ENCODE measurements at places on chromosomes 11 and 22. TPM values are rescaled to one million over a fixed set of nuclear protein-coding genes. Genes with fewer than 3 reads are reported as not detected.
A peak's percentile ranks its signal among the peaks of the same experiment; 100 is the strongest.

The NDUFS8 gene
- total RNA-seq = 189 TPM

- H3K4me3 ChIP-seq = no peak overlapping the region
- H3K4me1 ChIP-seq = peaks cover 25% of the 10 kb centered on the region
- peaks cover 20% of the 10 kb centered on the region for H3K36me3 ChIP-seq
- H3K27ac ChIP-seq = no peak overlapping the region
- no peaks in the 10 kb centered on the region for H3K27me3 ChIP-seq
- no peak for DNase-seq
Measured at GRCh38 chr22:38867124-38867455, 4.9 kb downstream of the CBX6 start.

DNA sequence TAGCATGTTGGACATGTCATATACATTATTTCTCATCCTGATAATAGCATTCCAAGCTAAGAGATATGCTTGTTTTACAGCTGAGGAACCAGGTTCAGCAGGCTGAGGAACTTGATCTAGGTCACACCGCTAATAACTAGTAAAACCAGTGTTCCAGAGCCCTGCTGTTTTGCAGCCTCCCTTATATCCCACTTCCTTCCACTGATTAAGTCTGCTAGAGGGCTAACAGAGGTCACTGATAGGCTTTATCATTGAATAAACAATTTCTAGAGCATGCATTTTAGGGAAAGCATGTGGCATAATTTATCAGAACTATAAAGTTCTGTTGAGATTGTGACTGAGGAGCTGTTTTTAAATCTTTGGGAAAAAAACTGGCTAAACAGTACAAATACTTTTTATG, 54.0 kb downstream of the UVRAG start:
- no peaks in the 10 kb centered on the region for H3K27me3 ChIP-seq
- no peak for DNase-seq
- H3K4me1 ChIP-seq = no peaks in the 10 kb centered on the region
- no peaks in the 10 kb centered on the region for H3K36me3 ChIP-seq

- no peaks in the 10 kb centered on the region for H3K36me3 ChIP-seq
- no peak overlapping the region for H3K4me3 ChIP-seq
- H3K4me1 ChIP-seq = peaks cover 25% of the 10 kb centered on the region
- no peaks in the 10 kb centered on the region for H3K27me3 ChIP-seq
- no peak for DNase-seq
Measured at GRCh38 chr11:48101044-48101733, 115.4 kb upstream of the OR4B1 start.

- H3K27ac ChIP-seq = no peak overlapping the region
- H3K4me1 ChIP-seq = no peaks in the 10 kb centered on the region
- no peaks in the 10 kb centered on the region for H3K36me3 ChIP-seq
- no peaks in the 10 kb centered on the region for H3K27me3 ChIP-seq
Measured at GRCh38 chr11:63551091-63551888, 11.9 kb downstream of the PLAAT2 start.

DNA sequence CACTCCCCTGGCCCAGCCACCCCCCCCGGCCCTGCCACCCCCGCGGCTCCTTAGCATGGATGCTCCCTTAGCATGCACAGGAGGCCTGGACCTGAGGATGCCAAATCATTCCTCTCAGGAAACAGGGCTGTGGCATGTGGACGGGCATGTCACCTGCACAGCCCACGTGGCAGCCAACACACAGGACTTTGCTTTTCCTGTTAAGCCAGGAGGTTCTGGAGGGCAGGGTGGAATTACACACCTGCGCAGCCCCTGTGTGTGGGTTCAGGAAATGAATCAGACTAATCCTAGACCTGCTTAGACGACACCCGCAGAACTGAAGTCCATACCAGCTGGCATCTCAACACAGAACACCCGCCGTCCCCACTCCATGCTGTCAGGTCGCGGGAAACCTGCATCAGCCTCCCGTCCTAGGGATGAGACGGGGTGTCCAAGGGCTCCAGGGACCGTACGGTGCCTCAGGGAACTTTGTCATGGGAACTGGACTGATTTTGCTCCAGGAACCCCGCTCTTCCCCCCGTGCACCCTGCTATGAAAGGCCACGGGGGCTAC, 10.2 kb downstream of the CERK start:
- H3K4me3 ChIP-seq = no peak overlapping the region
- DNase-seq = no peak
- peaks cover 14% of the 10 kb centered on the region for H3K4me1 ChIP-seq
- no peaks in the 10 kb centered on the region for H3K36me3 ChIP-seq
- no peaks in the 10 kb centered on the region for H3K27me3 ChIP-seq

GRCh38 chr11:118084656-118085055, 2.1 kb downstream of the SMIM35 start:
- peaks cover 3% of the 10 kb centered on the region for H3K27me3 ChIP-seq
- DNase-seq = no peak
- no peaks in the 10 kb centered on the region for H3K4me1 ChIP-seq
- no peaks in the 10 kb centered on the region for H3K36me3 ChIP-seq
- H3K4me3 ChIP-seq = no peak overlapping the region

The BLID gene
- total RNA-seq = 8.9 TPM

DNA sequence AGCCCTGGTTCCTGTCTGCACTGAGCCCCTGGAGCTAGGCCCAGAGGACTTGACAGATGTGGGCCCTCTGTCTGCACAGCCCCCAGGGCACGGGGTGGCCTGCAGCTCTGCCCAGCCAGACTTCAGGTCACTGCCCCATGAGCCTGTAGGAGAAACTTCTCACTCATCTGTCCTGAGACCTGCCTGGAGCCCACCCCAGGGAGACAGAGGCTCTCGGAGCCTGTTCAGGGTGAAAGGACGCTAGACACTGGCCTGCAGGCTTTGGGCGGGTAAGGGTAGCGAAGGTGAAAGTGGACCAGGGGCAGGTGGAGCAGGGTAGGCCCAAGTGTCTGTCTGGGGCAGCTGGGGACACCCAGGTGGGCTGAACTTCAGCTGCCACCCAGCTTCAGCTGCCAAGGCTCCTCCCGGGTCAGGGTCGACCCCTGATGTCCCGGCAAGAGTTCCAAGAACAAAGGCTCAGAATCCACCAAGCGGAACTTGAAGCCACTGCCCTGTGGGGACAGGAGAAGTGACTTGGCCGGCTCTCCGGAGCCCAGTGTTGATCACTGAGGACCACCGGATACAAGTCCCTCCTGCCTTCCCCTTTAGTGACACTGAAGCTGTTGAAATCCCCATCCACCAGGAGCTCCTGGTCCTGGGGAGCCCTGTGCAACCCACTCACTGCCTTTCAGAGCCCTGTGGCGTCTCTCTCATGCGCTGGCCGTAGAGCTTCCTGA, 90.3 kb downstream of the KCNQ1 start:
- H3K27ac ChIP-seq = peak overlapping the region; percentile 97
- H3K4me1 ChIP-seq = peaks cover 24% of the 10 kb centered on the region
- no peaks in the 10 kb centered on the region for H3K36me3 ChIP-seq
- no peak for DNase-seq
- H3K4me3 ChIP-seq = no peak overlapping the region

The ESAM gene
- 6.1 TPM for total RNA-seq

GRCh38 chr22:45216133-45217003, 24.3 kb downstream of the KIAA0930 start:
- H3K36me3 ChIP-seq = no peaks in the 10 kb centered on the region
- no peaks in the 10 kb centered on the region for H3K4me1 ChIP-seq
- no peak overlapping the region for H3K27ac ChIP-seq
- no peak for DNase-seq
- H3K27me3 ChIP-seq = no peaks in the 10 kb centered on the region

The ATG16L2 gene
- total RNA-seq = 15.2 TPM

GRCh38 chr11:1641096-1641495, 11.5 kb downstream of the KRTAP5-5 start:
- DNase-seq = no peak
- H3K27me3 ChIP-seq = no peaks in the 10 kb centered on the region
- no peak overlapping the region for H3K27ac ChIP-seq
- H3K4me3 ChIP-seq = no peak overlapping the region

The CNIH2 gene
- 1.3 TPM for total RNA-seq

- H3K36me3 ChIP-seq = peaks cover 10% of the 10 kb centered on the region
- H3K4me3 ChIP-seq = no peak overlapping the region
- DNase-seq = no peak
- no peak overlapping the region for H3K27ac ChIP-seq
- H3K4me1 ChIP-seq = peaks cover 19% of the 10 kb centered on the region
Measured at GRCh38 chr11:67274768-67275605, 8.7 kb downstream of the GRK2 start.

The RBX1 gene
- 51.2 TPM for total RNA-seq

GRCh38 chr11:128707681-128708080, 13.8 kb downstream of the FLI1 start:
- no peaks in the 10 kb centered on the region for H3K36me3 ChIP-seq
- H3K4me3 ChIP-seq = no peak overlapping the region
- H3K27ac ChIP-seq = no peak overlapping the region
- peaks cover 32% of the 10 kb centered on the region for H3K27me3 ChIP-seq
- no peaks in the 10 kb centered on the region for H3K4me1 ChIP-seq

The CASP1 gene
- total RNA-seq = not detected

The UBQLN3 gene
- not detected for total RNA-seq

GRCh38 chr22:48579043-48579927, 1248.4 kb downstream of the BRD1 start:
- H3K4me1 ChIP-seq = no peaks in the 10 kb centered on the region
- H3K36me3 ChIP-seq = no peaks in the 10 kb centered on the region
- H3K27ac ChIP-seq = no peak overlapping the region
- H3K4me3 ChIP-seq = no peak overlapping the region

Measured in HCT116 (cell line).